ENCODE measurements at places on chromosomes 12 and 14.

DNA sequence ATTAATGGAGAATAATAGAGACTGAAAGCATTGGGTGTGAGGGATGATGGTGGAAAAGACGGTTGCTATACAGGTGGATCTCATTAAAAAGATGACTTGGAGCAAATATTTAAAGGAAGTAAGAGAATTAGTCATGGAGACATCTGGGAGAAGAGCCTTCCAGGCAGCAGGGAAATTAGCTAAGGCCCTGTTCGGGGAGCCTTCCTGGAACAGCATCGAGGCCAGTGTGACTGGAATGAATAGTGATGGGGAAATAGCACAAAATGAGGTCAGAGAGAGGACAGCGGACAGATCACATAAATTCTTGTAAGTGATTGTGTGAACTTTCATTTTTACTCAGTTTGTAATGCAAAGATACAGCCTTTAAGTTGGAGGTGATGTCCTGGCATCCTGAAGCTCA, 842.3 kb downstream of the SLC6A15 start:
- no peak for DNase-seq

DNA sequence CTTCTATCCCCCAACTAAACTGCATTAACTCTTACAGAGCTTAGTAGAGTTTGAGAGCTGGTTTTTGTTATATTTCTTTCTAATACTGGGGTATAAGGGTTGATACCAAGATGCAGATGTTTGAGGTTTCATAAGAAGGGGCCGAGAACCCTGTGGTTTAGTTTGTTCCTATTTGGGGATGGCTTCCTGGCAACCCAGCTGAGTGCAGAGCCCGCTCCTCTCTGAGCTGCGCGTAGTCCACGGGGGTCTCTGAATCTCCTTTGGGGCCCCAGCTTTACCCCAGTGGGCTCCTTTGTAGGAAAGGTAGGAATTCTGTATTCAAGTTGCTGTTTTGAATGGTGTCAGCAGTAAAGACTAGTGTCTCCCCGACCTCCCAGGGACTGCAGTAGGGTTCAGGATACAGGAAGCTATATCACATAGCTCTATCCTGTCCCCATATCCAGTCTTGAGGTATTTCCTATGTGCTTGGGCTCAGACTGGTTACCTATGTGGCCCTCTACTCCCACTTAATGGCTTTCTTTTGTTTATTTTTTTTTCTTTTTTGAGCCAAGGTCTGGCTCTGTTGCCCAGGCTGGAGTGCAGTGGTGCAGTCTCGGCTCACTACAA, 25.4 kb downstream of the PLXNC1 start:
- DNase-seq = no peak

DNA sequence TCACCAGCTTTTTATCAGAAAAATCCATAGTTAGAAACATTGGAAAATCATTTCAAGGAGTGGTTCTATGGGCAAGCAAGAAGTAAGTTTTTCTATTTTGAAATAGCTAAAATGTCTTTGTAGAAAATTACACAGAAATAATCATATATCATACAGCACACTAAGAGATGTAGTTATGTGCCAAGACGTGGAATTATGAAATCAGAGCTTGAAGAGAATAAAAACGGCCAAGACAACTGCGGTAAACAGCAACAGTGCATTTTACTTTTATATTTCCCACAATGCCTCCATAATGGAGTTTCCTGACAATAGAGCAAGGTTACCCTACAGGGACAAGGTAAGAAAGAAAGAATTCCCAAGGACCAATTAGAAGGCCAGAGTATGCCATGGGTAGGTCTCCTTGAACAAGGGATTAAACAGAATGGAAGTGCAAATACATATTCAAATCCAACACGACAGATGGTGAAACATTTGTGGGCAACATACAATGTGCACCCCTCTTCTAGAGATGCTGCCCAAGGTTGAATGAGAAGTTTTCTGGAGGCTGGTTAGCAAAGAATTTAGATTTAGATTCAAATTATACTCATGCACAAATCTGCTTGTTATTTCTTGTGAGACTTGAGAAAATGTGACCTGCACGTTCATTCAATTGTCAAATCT, 76.1 kb upstream of the BTG1 start:
- no peak for DNase-seq

DNA sequence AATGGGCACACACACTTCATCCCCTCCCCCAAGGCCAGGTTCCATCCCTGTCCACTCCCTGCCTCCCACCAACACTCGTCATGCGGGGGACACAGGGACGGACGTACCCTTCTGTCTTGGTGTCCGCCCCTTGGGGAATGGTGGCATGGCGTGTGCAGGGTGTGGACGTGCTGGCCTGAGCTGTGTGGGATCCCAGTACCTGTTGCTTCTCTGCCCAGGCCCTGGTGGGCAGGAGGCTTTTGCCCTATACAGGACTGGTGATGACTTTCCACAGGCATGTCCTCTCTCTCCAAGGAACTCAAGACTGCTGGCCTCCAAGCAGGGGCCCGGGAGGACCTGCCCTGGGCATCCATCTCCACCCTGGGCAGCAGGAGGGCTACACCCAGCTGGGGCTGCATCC, 195.8 kb upstream of the PRMT8 start:
- DNase-seq = no peak

DNA sequence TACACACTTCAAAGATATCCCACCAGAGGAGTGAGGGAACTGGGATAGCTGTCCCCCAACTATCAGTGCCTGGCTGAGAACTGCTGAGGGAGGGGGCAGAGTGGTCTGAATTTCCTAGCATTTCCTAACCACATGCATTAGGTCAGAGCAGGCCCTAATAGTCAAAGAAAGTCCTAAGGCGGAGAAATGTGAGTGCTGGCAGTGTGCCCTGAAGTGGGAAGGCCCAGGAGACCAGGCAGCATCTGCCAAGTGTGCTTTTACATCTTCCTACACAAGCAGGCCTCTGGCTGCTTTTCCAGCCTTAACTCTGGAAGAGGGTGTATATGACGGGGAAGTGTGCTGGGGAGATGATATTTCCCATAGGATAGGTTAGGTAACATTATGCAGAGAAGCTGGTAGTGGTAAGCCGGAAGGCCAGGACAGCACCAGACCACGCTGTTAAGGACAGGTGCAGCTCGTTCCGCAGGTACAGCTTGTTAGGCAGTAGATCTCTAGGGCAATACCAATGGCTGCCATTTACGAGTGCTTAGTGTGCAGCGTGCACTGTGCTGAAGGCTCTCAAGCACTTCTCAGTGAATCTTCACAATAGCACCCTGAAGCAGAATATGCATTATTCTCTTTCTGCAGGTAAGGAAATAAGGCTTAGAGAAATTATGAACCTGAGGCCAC, 9.1 kb upstream of the CCDC198 start:
- no peak for DNase-seq

GRCh38 chr14:25411781-25412757, 362.1 kb upstream of the STXBP6 start:
- DNase-seq = no peak

DNA sequence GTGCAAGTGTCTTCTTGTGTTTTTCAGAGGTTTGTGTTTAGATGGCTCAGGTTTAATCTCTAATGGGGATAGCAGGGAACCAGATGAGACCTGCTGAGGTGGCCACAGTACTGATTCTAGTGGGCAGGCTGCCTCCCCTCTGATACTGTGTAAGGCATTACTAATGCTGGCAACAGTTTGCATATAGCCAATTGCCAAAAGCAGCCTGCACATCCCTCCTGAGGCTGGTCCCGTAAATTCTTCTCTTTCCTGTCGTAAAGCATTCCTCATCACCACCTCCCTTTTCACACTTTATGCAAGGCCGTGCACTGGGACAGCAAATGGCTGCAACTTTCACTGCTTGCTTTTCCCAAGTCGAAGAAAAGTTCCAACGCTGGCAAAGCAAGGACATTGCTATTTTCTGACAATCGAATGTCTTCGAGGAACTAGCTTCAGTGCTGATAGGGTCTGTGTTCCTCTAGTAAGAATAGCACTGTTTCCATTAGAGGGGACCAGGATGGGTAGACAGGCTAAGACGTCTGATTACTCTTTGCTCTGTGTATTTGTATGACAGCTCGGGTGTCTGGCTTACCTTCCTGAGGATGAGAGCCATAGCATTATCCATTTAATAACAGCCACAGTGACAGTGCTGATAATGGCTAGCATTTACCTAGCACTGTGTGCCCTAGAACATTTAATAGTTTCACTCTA, 178.2 kb upstream of the HIF1A start:
- no peak for DNase-seq

- DNase-seq = no peak
Observed at GRCh38 chr12:126509572-126509971, 1444.3 kb downstream of the AACS start.

- no peak for DNase-seq
Observed at GRCh38 chr14:73786636-73787485, 64.8 kb upstream of the PTGR2 start.
